COR-L47 (cell line): ENCODE measurements at places on chromosomes 1 and 21.

DNA sequence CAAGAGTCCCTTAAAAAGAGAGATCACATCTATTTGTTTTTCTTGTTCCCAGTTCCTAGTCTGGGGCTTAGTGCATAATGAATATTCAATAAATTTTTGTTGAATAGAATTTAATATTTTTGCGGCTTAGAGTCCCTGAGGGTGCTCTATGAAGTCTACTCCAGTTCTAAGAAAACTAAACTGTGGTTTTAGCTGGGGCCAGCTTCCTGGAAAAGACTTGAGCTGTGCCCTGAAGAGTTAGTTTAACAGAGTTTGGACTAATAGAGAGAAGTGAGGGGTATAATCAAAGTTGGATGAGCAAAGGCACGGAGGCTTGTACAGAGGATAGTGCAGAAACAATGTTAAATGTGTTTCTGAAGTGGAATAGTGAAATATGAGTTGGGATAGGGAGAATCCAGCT lies 168.9 kb downstream of the FASLG start:
- no peak for DNase-seq

DNA sequence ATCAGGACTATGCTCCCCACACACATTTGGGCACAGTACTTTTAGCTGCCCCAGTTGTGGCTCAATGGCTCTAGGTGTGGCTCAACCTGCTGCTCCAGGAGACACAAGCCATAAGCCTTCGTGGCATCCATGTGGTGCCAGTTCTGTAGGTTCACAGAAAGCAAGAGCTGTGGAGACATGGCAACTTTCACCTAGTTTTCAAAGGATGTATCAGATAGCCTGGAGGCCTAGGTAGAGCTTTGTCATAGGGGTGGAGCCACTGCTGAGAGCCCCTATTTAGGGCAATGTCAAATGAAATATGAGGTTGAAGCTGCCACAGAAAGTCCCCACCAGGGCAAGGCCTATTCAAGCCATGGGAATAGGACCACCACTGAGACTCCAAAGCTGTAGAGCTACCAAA lies 210.5 kb downstream of the LMO4 start:
- no peak for DNase-seq

GRCh38 chr21:26513212-26513611 lies 59.9 kb downstream of the CYYR1 start:
- no peak for DNase-seq

- DNase-seq, result no peak
Measured at GRCh38 chr1:61162520-61163258, 80.3 kb downstream of the NFIA start.

DNA sequence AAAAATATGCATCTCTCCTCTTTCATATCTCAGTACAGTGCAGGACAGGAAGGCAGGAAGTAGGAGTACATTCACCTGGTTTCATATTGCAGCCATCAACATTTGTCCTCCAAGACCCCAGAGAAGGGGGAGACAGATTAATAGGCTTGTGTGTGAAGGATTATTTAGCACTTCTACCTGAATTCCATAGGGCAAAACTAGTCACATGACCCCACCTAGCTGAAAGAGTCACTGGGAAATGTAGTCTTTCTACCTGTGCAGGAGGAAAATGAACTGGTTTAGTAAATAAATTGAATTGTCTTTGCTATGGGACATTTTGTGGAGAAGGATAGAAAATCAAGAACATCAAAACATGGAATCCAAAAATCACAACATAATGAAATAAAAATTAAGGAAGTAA lies 13.9 kb upstream of the TRIM33 start:
- DNase-seq, result no peak

- peak; percentile 45 for DNase-seq
Measured at GRCh38 chr1:108560874-108561459, 1.1 kb downstream of the EEIG2 start.
